ENCODE measurements at places on chromosomes 11 and 22. TPM values are rescaled to one million over a fixed set of nuclear protein-coding genes. Genes with fewer than 3 reads are reported as not detected.
A peak's percentile ranks its signal among the peaks of the same experiment; 100 is the strongest.

DNA sequence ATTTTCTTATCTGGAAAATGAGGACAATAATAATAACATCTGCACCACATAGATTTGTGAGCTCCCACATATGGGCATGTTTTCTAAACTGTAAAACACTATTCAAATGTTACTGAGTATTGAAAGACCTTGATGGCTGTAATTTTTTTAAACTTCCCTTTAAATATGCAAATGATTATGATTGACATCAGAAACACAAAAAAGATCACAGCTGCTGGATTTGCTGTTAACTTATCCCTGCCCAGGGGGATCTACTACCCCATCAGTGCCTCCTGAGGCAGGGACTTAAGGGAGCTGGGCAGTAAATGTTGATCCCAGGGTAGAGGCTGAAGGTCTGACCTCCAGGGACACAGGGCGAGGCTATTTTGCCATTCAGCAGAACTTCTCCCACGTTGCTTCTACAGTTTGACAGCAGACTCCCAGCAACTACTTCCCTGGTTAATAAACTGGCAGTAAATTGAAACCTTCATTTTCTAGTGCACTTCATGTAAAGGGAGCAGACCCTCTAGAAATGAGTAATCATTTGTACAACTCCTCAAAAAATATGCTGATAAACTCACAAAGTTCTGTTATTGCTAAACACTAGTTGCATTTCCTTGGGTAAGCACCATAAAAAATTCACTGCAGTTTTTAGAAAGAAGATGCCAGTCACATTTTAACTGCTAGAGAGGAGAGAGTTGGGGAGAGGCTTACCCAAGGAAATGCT is 20.3 kb downstream of the TMPRSS5 start:
- H3K27me3 ChIP-seq, result no peaks in the 10 kb centered on the region
- DNase-seq, result no peak

BCO2 gene
- polyA plus RNA-seq, result 9.5 TPM

- H3K36me3 ChIP-seq, result no peaks in the 10 kb centered on the region
- no peak overlapping the region for H3K27ac ChIP-seq
- no peak overlapping the region for H3K4me3 ChIP-seq
- DNase-seq, result peak; percentile 95
These were observed 3.7 kb upstream of the DPF2 start for GRCh38 chr11:65329944-65330403.

DNA sequence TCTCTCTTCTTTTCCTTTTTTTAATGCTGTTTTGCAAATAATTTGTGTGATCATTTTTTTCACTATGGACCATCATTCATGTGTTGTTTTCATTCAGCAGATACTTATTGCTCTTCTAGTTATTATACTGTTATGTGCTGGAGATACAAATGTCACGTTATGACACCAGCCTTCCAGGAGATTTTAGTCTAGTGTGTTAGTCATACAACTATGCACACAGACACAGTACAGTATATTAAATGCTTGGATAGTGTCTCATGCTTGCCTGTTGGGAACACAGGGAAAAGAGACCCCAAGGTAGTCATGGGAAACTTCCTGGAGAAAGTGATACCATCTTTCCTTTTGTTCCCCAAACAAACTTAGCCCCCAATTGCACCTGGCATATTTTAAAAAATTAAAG is 116.1 kb downstream of the UVRAG start:
- DNase-seq, result no peak
- H3K4me3 ChIP-seq, result no peak overlapping the region
- no peaks in the 10 kb centered on the region for H3K4me1 ChIP-seq
- H3K36me3 ChIP-seq, result no peaks in the 10 kb centered on the region
- H3K27ac ChIP-seq, result no peak overlapping the region
- H3K27me3 ChIP-seq, result no peaks in the 10 kb centered on the region

- no peak overlapping the region for H3K4me3 ChIP-seq
- no peak overlapping the region for H3K27ac ChIP-seq
- H3K27me3 ChIP-seq, result no peaks in the 10 kb centered on the region
- no peaks in the 10 kb centered on the region for H3K36me3 ChIP-seq
- peaks cover 14% of the 10 kb centered on the region for H3K4me1 ChIP-seq
These were observed 41.9 kb downstream of the CSNK2A3 start for GRCh38 chr11:11311169-11311568.

GRCh38 chr22:16854631-16855030 is 29.4 kb upstream of the XKR3 start:
- H3K4me3 ChIP-seq, result no peak overlapping the region
- H3K36me3 ChIP-seq, result no peaks in the 10 kb centered on the region
- H3K4me1 ChIP-seq, result no peaks in the 10 kb centered on the region
- no peaks in the 10 kb centered on the region for H3K27me3 ChIP-seq

DNA sequence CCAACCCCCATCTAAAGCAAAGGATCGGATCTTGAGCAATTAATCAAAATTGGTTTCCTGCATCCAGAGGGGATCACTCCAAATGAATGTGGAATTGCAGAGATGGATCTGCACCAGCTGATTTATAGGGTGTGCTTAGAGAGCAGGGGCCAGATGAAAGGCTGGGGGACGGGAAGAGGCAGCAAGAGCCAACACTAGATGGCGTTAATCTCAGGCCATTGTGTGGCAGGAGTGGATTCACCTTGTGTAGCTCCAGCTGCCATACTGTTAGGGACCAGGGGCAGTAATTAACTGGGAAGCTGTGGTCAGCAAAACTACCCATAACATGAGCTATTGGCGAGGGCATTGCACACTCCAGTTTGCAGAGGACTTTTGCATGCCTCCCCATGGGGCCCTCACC is 35.6 kb downstream of the SERPINH1 start:
- no peak overlapping the region for H3K4me3 ChIP-seq
- no peaks in the 10 kb centered on the region for H3K36me3 ChIP-seq
- H3K27ac ChIP-seq, result no peak overlapping the region
- no peak for DNase-seq
- peaks cover 2% of the 10 kb centered on the region for H3K27me3 ChIP-seq

- H3K27ac ChIP-seq, result peak overlapping the region; percentile 85
- H3K36me3 ChIP-seq, result no peaks in the 10 kb centered on the region
- H3K4me1 ChIP-seq, result peaks cover 50% of the 10 kb centered on the region
These were observed 13.3 kb downstream of the CREB3L1 start for GRCh38 chr11:46290598-46291309.

DNA sequence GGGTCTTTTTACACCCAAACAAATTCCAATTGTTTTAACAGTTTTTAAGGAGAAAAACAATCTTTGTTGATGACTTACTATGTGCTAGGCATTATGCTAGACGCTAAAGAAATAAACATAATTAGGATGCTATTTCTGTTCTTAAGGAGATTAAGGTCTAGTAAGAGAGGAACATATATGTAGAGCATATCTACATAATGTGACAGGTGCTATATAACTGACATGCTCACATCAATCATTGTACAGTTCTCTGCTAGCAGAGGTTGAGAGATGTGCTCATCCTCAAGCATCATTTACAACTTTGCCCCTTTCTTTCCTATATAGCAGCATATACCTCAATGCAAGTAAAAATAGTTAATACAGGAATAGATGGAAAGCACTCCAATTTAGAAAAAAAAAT is 37.5 kb downstream of the PDGFD start:
- no peak for DNase-seq
- no peaks in the 10 kb centered on the region for H3K36me3 ChIP-seq
- no peak overlapping the region for H3K27ac ChIP-seq
- H3K4me3 ChIP-seq, result no peak overlapping the region
- no peaks in the 10 kb centered on the region for H3K4me1 ChIP-seq
- no peaks in the 10 kb centered on the region for H3K27me3 ChIP-seq

- H3K27me3 ChIP-seq, result no peaks in the 10 kb centered on the region
- H3K27ac ChIP-seq, result no peak overlapping the region
- H3K36me3 ChIP-seq, result peaks cover 7% of the 10 kb centered on the region
- no peaks in the 10 kb centered on the region for H3K4me1 ChIP-seq
- no peak for DNase-seq
These were observed 89.5 kb downstream of the BMAL1 start for GRCh38 chr11:13367115-13367514.

- H3K27me3 ChIP-seq, result no peaks in the 10 kb centered on the region
- H3K36me3 ChIP-seq, result peaks cover 17% of the 10 kb centered on the region
- no peak overlapping the region for H3K4me3 ChIP-seq
- DNase-seq, result peak; percentile 44
- no peak overlapping the region for H3K27ac ChIP-seq
These were observed 131.9 kb upstream of the NARS2 start for GRCh38 chr11:78706551-78706950.
